ENCODE measurements at places on chromosomes 16 and 17. TPM values are rescaled to one million over a fixed set of nuclear protein-coding genes. Genes with fewer than 3 reads are reported as not detected.

GRCh38 chr16:20830372-20830771, 24.0 kb downstream of the REXO5 start:
- peaks cover 16% of the 10 kb centered on the region for H3K36me3 ChIP-seq
- no peak overlapping the region for H3K4me3 ChIP-seq
- H3K27ac ChIP-seq, result no peak overlapping the region
- H3K27me3 ChIP-seq, result no peaks in the 10 kb centered on the region
- H3K4me1 ChIP-seq, result no peaks in the 10 kb centered on the region

Gene LRRC75A
- 2.1 TPM for polyA plus RNA-seq

DNA sequence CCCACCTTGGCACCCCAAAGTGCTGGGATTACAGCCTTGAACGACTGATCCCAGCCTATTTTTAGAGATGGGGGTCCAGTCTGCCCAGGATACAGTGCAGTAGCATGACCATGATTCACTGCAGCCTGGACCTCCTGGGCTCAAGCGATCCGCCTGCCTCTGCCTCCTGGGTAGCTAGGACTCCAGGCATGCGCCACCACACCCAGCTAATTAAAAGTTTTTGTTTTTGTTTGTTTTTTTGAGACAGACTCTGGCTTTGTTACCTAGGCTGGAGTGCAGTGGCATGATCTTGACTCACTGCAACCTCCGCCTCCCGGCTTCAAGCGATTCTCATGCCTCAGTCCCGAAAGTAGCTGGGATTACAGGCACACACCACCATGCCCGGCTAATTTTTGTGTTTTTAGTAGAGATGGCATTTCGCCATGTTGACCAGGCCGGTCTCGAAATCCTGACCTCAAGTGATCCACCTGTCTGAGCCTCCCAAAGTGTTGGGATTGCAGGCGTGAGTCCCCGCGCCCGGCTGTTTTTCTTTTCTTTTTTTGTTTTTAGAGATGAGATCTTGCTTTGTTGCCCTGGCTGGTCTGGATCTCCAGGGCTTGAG, 2.3 kb upstream of the PAFAH1B1 start:
- no peak overlapping the region for H3K4me3 ChIP-seq
- peaks cover 18% of the 10 kb centered on the region for H3K4me1 ChIP-seq
- no peak for DNase-seq
- no peak overlapping the region for H3K27ac ChIP-seq

DNA sequence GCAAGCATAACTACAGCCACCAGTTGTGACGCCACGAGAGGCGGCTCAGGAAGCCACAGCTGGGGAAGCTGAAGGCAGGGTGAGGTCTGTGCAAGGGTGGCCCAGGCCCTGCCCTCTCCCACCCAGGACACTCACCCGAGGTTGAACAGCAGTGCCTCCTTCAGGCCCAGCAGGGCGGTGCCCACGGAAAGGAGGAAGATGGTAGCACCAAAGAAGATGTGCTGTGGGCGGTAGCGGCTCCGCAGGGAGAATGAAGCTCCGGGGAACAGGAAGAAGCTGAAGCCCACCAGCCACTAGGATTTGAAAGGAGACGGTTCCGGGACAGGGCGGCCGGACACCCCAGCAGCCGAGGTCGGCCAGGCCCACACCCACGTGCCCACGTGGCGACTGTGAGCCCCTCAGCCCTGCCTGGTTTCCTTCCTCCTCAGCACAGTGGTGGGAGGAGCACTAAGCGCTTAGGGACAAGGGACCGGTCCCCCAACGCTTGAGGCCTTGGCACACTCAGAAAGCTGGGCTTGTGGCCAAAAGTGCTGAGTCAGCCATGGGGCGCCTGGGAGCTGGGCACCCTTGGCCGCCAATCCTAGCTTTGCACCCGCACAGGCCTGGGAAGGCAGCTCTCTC, 11.0 kb downstream of the CYB561 start:
- peak overlapping the region; percentile 78 for H3K4me3 ChIP-seq
- DNase-seq, result peak; percentile 77
- peaks cover 2% of the 10 kb centered on the region for H3K27me3 ChIP-seq
- peaks cover 42% of the 10 kb centered on the region for H3K4me1 ChIP-seq

DNA sequence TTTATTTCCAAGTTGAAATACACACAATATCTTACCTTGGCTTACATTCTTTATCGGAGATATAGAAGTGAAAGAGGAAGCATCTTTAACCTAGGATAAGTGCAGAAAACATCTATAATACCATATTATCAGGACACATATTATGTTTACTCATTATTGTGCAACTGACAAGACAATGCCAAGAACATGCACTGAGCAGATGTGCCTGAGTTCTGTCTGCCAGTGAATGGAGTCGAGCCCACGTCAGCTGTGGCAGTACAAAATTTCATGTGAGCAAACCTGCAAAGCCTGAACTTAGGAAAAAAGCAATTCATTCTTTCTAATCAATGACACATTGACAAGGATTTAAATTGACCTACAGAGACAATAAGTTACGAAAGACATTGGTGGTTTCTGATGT, 154.4 kb downstream of the AXIN2 start:
- H3K36me3 ChIP-seq, result no peaks in the 10 kb centered on the region
- no peaks in the 10 kb centered on the region for H3K4me1 ChIP-seq
- H3K27me3 ChIP-seq, result peaks cover 10% of the 10 kb centered on the region
- no peak for DNase-seq
- H3K4me3 ChIP-seq, result no peak overlapping the region

Gene CCDC182
- not detected for polyA plus RNA-seq

All from immature natural killer cell (primary cell).